ENCODE measurements at places on chromosomes 11 and 22.

DNA sequence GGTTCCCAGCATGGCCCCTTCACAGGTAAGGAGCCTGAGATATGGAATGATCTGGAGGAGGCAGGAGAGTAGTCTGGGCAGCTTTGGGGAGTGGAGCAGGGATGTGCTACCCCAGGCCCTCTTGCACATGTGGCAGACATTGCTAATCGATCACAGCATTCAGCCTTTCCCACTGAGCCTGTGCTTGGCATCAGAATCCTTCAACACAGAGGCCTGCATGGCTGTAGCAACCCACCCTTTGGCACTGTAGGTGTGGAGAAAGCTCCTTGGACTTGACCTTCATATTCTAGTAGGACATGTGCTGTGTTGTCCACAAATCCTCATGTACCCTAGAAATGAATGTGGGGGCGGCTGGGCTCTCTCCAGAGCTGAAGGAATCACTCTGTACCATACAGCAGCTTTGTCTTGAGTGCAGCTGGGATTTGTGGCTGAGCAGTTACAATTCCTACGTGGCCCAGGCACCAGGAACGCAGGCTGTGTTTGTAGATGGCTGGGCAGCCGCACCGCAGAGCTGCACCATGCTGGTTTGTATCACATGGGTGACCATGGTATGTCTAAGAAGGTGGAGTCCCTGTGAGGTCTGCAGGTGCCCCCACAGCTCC is 21.8 kb upstream of the PPP6R3 start:
- DNase-seq: no peak

DNA sequence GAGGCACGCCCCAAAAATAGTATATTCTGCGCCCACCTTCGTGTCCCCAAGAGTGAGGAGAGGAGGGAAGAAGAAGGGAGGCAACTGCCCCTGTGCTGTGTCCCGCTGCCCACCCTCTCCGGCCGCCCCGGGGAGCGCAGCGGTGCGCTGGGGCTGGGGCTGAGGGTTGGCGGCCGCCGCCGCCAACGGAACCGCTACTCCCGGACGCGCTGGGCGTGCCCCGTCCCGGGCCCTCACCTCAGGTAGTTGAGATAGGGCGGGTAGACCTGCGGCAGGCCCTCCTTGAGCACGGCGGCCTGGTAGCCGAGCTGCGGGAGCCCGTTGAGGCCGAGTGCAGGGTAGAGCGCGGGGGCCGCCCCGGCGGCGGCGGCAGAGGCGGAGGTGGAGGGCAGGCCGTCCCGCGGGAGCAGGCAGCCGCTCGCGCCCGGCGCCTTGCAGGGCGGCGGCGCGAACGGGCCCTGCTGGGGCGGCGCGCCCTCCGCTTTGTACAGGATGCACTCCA is 2.4 kb downstream of the PGR start:
- DNase-seq: no peak

DNA sequence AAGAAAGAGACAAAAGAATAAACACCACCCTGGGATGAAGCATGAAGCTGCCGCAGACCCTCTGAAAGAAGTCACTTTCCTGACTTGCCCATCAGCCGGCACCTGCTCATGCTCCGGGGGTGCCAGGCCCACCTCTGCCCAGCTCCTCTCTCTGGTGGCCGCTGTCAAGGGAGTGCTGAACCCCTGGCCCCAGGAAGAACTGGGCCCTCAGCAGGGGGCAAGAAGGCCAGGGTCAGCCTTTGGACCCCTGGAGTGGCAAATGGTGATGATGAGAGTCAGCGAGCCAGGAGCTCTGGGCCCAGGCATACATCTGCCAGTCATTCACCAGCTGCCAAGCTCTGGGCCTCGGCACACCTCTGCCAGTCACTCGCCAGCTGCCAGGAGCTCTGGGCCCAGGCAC is 17.4 kb downstream of the TTLL8 start:
- DNase-seq: no peak

GRCh38 chr11:18563090-18563730 is 25.3 kb downstream of the UEVLD start:
- DNase-seq: no peak

- DNase-seq: no peak
Observed at GRCh38 chr11:106463796-106464201, 386.3 kb downstream of the AASDHPPT start.

DNA sequence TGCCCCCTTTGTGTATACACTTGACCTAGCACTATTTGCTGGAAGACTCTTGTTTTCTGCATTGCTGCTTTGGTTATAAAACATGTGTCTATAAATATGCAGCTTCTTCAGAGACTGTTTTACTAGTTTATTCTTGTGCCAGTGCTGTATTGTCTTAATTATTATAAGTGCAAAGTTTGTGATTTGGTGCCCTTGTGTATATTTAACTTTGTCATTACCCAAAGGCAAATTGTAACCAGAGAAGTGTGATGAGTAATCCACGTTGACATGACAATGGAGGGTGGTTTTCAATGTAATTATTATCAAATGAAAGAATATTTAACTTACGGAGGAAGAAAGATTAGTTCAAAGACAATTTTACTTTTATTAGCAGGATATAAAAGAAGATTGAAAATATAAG is 75.0 kb upstream of the PRODH start:
- no peak for DNase-seq

DNA sequence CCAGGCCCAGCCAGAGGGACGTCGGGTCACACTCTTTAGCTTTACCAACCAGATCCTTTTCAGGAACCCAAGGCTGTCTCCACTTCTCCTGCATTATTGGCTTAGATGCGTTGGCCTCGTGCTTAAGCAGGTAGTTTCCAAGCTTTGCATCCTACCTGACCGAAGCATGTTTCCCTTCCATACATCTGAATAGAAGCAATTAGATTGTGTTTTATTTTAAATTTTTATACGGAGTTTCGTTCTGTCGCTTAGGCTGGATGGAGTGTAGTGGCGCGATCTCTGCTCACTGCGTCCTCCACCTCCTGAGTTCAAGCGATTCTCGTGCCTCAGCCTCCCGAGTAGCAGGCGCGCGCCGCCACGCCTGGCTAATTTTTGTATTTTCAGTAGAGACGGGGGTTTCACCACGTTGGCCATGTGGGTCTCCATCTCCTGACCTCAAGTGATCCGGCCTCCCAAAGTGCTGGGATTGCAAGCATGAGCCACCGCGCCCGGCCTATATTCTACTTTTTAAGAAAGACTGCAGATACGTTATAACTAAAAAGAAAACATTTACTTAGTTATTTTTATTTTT is 677 bp downstream of the DYNC2H1 start:
- no peak for DNase-seq

DNA sequence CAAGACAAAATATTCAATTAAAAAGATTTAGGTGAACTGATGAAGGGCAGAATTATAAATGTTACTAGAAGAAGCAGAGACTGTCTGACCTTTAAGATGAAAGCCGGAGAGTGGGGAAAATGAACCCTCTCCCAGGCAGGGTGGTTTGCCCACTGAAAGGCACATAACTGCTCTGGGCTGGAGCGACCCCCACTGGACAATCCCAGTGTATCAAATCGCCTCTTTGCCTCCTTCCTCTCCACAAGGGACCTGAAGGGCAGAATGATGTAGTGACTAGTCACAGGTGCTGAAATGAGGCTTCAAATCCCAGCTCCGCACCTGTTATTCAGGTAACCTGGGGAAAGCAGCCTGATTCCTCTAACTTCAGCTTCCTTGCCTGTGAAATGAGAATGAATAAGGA is 69.0 kb downstream of the EFCAB6 start:
- peak; percentile 38 for DNase-seq

GRCh38 chr11:64747961-64748665 is 4.2 kb upstream of the RASGRP2 start:
- no peak for DNase-seq

DNA sequence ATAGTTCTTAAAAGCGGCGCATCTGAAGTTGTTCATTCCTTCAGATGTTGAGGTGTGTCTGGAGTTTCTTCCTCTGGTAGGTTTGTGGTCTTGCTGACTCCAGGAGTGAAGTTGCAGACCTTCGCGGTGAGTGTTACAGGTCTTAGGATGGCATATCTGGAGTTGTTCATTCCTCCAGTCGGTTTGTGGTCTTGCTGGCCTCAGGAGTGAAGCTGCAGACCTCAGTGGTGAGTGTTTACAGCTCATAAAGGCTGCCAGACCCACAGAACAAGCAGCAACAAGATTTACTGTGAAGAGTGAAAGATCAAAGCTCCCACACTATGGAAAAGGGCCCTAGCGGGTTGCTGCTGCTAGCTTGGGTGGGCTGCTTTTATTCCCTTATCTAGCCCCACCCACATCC is 201.7 kb upstream of the PDGFD start:
- no peak for DNase-seq

- no peak for DNase-seq
Observed at GRCh38 chr11:112410325-112410724, 149.7 kb upstream of the PLET1 start.

DNA sequence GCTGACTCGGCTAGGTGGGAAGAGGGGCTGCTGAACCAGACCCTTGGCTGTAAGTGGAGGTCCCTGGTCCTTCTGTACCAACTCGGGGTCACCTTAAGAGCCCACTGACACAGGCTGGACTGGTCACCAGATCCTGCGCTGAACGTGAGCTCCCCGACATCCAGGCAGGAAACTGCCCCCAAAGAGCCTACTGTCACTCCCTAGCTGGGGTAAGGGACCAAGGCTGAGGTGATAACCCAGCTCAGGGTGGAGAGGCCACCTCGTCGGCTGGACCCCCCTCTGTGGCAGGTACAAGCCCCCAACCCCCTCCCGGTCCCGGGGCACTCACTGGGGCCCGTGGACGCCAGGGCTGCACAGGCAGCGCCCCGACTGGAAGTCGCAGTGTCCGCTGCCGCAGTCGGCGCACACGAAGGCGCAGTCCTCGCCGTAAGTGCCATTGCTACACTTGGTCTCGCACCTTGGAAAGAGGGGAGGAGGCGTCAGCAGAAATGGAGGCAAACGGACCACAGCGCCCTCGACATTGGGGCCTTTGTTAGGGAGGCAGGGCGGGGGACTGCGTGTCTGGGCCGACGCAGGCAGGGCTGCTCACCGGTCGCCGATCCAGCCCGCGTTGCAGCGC is 7.4 kb downstream of the SCARF2 start:
- no peak for DNase-seq

DNA sequence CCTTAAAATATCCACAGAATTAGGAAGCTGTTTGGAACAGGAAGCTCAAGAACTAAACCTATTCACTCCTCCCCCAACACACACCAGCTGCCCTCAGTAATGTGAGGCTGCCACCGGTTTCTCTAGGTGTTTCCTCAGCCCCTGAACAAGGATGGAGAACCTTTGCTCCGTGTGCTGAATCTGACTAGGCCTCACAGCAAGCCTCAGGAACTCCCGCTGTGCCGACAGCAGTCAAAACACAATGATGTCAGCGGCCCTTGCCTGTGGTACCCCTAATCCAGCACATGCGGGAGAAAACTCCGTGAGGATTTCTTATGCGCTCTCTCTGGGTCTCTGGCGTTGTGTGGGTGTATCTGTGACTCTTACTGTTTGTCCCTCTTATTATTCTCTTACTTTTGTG is 153.3 kb downstream of the EFCAB6 start:
- no peak for DNase-seq

DNA sequence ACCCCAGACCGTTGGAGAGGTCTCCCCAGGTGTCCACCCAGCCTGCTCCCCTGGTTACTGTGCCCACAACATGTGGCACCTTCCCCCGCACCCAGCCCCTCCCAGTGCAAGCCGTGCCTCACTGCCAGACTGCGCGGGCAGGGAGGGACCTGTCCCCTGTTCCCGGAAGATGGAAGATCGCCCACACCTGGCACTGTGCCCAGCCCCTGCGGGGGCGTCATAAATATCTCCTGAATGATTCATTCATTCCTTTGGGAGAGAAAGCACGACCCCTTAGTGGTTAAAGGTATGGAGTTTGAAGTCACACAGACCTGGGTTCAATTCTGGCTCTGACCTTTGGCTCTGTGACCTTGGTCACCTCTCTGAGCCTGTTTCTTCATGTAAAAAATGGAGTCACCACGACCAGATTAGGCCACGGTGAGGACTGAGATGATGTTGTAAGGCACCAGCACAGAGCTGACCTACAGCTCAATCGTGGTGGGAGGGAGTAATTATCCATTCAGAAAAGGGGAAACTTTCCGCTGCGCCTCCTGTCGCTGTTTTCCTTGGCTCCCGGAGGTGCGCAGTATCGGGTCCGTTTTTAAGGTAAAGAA is 497 bp upstream of the SYT12 start:
- DNase-seq: no peak

- DNase-seq: no peak
Observed at GRCh38 chr22:31272522-31273446, 19.5 kb downstream of the PIK3IP1 start.

- no peak for DNase-seq
Observed at GRCh38 chr22:19143212-19143611, 1.2 kb downstream of the ESS2 start.

DNA sequence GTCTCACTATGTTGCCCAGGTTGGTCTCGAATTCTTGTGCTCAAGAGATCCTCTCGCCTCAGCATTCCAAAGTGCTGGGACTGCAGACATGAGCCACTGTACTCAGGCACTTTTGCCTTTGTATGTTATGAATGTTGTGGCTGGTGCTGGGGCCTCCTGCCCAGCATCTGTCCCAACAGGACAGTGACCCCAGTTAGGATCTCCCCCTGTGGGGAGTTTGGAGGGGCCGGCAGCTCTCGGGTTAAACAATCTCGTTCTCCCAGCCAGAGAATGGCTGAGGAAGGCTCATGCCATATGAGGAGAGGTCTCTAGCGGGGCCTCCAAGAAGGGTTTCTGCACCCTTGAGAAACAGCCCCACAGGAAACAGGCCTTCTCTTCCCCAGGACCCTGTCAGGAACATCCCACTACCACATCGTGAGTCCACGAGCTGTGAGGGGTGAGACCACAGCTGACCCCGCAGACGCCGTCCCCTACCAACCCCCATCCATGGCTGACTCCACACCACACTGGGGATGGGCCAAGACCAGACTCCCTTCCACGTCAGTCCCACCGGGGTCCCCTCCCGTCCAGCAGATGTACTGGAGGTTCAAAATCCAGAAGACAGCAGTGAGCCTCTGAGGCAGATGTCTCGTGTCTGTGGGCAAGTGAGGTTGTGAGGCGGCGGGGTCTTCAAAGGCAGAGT is 54.1 kb downstream of the SHANK2 start:
- DNase-seq: no peak

DNA sequence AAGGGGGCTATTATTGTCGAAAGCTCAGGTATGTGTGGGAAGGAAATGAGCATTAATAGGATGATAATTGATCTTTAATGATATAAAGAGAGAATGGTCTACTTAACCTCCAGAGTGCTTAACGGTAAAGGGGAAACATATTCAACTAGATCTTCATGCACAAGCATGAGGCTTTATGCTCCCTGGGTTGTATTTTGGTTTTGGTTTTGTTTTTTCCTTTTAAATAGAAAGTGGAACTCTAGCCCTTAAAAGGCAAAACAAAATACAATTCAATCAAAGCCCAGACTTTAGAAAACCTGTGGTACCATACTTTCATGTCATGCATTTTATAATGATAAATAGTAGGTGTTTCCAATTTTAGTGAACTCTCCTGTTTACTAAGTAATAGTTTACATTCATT is 622.7 kb downstream of the METTL15 start:
- no peak for DNase-seq

DNA sequence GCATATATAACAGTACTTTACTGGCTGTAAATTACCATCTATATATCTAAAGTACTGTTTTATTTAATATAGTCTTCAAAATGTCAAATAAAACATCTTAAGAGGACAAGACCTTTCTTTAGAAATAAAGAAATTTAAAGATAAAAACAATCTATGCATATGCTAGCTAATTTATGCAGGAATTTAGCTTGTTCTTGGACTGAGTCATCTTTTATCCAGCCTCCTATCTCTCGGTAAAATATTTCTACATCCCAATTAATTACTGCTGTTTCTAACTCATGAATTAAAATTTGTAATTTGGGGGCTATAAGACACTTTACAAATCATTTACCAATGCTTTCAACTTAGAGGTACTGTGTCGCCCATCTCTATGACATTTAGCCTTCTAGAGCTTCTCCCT is 72.8 kb upstream of the DDI1 start:
- DNase-seq: no peak

GRCh38 chr11:6419009-6419631 is at the start of gene APBB1:
Gene APBB1, minus strand, starts transcription at chr11:6419094. Its CDS starts 7,747 bp downstream, at chr11:6411347.
- DNase-seq: peak; percentile 81

Measured in stimulated activated effector memory CD8-positive, alpha-beta T cell treated with anti-CD3 and anti-CD28 coated beads, Interleukin-12 subunit alpha, Interleukin-12 subunit beta, amount 100 ng/mL, for 72 hours (primary cell).